NCI-H1930 (cell line): ENCODE measurements at places on chromosomes 5 and 9.

GRCh38 chr5:167965710-167966109 is 325.7 kb upstream of the WWC1 start:
- DNase-seq = no peak

GRCh38 chr5:141547488-141547887 is 58.6 kb downstream of the PCDHGC5 start:
- no peak for DNase-seq

DNA sequence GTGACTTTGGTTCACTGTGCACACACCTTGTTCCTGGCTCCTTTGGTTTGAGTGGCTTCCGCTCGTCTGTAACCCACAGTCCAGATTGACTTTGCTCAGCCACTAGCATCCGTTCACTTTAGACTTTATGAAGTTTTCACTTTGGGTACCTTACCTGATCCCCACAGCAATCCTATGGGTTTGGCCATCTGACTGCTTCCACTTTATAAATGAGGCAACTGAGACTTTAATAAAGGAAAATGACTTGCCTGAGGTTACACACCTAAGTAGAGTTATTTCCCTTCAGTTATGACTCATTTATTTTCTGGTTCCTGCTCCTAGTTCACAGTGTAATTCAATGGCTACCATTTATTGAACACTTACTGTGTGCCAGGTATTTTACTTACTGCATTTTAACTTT is 94.2 kb upstream of the SAP30L start:
- DNase-seq = no peak

DNA sequence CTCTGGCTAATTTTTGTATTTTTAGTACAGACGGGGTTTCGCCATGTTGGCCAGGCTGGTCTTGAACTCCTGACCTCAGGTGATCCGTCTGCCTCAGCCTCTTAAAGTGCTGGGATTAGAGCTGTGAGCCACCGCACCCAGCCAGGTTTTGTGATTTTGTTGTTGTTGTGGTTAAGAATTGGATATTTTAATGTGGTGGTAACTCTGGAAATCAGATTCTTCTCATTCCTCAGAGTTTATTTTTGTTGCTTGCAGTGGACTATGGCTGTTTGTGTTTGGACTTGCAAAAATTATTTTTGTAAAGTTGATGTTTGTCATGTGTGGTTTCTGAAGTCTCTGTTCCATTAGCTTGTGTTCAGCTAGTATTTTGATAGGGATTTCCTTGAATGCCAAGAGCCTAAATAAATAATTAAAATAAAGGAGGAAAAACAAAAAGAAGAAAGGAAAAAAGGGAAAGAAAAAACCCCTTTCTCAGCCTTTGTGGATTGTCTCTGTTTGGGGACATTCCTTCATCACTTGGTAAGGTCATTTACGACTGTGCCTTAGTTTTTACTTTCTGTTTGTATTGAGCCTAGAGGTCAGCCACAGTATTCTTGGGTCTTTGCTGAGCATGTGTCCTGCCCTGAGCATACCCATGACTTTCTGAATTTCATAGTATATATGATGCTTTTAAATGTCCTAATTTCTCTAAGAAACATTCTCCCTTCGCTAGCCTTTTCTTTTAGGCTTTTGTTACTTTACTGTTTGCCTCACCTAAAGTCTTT is 37.3 kb downstream of the PBX3 start:
- no peak for DNase-seq

- DNase-seq = no peak
Observed at GRCh38 chr5:174518512-174518911, 205.9 kb upstream of the MSX2 start.

- DNase-seq = no peak
Observed at GRCh38 chr5:159510282-159510681, 180.0 kb upstream of the IL12B start.

DNA sequence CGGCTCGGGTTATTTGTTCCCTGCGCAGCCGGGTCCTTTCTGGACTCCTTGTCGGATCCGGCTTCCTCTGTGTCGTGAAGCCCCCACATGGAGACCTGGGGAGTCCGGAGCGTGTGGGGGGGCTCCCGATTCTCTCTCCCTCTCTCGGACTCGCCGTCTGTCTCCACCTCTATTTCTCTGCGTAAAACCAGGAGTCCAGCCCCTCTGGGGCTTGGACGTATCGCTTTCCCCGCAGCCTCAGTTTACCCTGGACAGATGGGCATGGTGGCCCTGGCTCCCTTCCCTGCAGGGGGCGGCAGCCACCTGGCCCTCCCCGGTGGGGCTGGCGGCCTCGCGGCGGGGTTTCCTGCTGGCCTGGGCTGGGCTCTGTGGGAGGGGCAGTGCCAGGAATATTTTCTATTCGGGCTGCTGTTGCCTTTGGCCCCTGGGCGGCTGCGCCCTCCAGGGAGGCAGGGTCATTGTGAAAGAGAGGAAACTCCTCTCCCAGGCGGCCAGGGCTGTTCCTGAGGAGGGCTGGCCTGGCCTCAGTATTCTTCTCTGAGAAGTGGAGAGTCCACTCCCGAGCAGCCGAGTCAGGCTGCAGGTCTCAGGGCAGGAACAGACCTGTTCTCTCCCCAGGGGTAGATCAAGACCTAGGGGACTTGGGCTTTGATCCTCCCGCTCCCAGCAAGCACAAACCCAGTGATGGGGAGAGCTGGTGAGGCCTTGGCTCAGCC is 665 bp downstream of the ASS1 start:
- no peak for DNase-seq

DNA sequence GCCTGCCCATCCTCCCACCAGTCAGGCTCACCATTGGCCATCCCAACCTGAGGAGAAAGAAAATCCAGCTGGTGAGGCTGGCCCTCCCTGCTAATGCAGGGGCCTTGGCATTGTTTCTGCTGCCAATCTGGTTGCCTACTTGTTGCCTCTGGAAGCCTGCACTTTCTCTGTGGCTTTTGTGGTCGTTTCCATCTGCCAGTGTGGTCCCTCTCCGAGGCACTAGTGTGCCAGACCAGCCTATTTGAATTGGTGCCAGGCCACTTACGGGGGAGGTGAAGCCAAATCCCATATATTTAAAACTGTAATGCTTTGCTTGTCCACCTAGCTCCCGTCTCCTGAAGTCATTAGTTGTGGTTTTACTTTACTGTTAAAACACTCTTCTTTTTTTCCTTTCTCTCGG is 213.4 kb upstream of the ADAMTSL1 start:
- DNase-seq = no peak

- DNase-seq = peak; percentile 19
Observed at GRCh38 chr5:139394123-139394653, 716 bp downstream of the PROB1 start.

DNA sequence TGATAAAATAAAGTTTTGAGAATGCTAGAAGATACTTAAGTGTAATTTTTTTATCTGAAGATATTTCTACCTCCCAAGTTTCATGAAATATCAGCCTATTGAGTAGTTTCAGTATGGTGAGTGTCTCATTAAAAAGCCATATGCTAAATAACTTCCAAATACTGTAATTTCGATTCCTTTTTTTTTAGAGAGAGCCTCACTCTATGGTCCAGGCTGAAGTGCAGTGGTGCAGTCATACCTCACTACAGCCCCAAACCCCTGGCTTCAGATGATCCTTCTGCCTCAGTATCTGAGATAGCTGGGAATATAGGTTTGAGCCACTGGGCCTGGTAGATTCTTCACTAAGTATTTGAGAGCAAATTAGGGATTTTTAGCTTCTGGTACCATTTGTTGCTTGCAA is 24.5 kb downstream of the CDC42SE2 start:
- no peak for DNase-seq

DNA sequence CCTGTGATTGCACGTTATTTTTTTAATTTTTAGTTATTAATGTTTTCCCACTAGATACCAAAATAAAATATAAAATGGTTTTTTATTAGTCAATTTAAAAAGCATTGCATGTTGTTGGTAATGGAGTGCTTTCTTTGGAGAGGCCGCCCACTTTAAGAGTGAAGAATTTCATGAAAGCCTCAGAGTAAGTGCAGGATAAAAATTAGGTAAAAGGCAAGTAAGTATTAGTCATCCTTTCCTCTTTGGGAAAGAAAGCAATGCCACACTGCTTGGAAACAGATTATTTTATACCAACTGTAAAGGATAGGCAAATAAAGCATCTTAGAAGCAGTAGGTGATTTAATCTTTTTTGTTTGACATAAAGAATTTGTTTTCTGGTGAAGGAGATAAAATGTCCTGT is 62.9 kb downstream of the HSD17B4 start:
- DNase-seq = no peak

DNA sequence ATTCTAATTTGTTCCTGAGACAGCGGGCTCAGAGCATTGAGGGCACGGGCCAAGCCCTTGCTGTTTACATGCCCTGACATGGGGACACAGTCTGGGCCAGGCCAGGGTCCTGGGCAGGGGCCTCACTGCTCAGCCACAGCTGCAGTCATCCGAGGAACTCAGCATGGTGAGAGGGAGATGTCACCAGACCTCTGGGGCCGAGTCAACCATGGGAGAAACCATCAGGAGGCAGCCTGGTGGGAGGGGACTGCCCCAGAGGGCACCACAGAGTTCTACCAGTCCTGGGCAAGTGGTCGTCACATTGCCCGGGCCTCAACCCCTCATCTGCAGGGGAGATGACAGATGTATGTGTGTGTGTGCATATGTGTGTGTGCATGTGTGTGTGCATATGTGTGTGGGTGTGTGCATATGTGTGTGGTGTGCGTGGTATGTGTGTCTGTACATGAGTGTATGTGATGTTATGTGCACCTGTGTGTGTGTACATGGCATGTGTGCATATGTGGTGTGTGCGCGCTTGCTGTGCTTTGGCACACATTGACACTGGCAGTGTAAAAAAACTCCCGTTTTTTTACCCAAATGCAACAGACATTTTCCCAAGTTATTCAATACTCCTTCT is 42.4 kb upstream of the TMEM250 start:
- DNase-seq = no peak

DNA sequence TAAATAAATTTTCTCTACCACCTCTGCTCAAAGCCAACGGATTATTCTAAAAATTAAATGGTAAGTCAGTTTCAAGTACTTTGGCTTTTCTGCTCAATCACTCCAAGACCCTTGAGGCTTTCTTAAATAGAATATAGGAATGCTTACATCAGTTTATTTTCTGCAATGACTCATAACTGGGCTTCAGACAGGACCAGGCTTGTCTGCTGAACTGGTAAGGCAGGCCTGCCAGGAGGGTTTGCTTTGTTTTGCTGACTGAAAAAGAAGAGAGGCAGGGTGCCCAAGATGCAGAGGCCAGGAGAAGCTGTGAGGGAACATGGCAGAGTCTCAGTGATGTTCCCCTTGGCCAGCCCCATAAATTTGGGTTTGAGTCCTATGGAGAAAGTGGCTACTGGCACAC is 60.3 kb upstream of the EPB41L4A start:
- no peak for DNase-seq

GRCh38 chr5:127934791-127935256 is 148.7 kb upstream of the SLC12A2 start:
- no peak for DNase-seq

DNA sequence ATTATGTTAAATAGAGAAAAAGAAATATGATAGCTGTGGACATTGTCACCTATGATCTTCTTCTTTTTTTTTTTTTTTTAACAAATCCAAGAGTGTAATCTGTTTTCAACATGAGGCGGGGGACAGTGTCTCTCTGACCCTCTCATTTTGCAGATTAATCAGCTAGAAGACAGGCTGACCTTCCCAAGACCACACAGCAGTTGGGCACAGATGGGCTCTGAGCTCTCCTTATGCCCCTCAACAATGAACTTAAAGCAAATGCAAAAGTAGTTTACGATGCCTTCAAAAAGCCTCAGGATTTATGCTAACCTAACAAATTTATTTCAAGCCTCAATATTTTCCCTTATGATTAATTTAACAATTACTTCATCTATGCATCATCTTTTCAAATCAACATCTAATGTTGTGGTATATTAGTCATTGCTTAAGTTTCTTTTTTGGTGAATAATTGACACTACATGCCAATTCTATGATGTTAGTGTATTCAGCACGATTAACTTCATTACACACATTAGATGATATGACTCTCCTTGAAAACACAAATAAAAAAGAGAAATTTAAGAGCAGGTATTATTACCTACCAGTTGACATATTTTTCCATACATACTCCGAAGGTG is 7.4 kb downstream of the NFIL3 start:
- no peak for DNase-seq

DNA sequence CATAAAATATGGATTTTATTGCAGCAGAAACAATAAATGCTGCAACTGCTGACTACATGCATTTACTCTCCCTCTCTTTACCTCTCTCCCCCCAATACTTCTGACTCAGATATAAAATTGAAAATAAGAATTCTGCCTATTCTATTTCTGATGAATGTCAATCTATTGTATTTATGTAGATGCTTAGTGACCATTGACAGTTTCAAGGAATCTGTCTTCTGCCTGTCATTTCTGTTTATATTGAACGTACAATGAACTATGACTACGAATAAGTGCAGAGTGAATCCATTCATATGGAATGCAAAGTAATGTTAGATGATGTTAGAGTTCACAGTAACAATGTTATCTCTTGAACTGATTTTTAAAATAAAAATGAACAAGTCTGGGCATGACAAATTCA is 898 bp downstream of the CDH10 start:
- DNase-seq = no peak

- DNase-seq = no peak
Observed at GRCh38 chr5:17308326-17309065, 91.1 kb downstream of the BASP1 start.

GRCh38 chr9:104905153-104905901 is 22.6 kb downstream of the ABCA1 start:
- DNase-seq = no peak

DNA sequence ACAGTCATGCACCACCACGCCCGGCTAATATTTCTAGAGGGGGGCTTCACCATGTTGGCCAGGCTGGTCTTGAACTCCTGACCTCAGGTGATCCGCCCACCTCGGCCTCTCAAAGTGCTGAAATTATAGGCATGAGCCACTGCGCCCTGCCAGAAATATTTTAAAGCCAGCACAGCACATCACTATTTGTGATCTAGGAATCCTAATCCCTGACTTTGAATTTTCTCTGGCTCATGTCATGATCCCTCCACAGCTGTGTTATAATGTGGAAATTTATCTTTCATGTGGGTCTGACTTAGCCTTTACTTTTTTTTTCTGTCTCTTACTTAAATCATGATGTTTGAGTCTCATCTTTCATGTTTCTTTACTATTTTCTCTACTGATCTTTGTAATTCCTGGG is 18.7 kb upstream of the ITGA1 start:
- no peak for DNase-seq

DNA sequence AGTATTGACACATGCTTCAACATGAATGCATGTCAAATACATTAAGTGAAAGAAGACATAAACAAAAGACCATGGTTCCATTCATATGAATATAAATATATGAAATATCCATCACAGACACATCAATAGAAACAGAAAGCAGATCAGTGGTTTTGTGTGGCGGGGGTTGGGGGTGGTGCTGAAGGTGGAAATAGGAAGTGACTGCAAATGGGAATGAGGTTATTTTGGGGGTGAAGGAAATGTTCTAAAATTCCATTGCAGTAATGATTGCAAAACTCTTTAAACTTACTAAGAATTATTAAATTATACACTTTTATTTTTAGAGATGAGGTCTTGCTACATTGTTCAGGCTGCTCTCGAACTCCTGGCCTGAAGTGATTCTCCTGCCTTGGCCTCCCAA is 28.7 kb downstream of the TAF1L start:
- no peak for DNase-seq

GRCh38 chr9:27445057-27445595 is 79.0 kb upstream of the IFNK start:
- DNase-seq = no peak
